ENCODE measurements at places on chromosomes 5 and 9.

- no peak for DNase-seq
These were observed 10.4 kb downstream of the FUBP3 start for GRCh38 chr9:130589754-130590153.

GRCh38 chr5:174645677-174646076, 78.7 kb upstream of the MSX2 start:
- DNase-seq = no peak

DNA sequence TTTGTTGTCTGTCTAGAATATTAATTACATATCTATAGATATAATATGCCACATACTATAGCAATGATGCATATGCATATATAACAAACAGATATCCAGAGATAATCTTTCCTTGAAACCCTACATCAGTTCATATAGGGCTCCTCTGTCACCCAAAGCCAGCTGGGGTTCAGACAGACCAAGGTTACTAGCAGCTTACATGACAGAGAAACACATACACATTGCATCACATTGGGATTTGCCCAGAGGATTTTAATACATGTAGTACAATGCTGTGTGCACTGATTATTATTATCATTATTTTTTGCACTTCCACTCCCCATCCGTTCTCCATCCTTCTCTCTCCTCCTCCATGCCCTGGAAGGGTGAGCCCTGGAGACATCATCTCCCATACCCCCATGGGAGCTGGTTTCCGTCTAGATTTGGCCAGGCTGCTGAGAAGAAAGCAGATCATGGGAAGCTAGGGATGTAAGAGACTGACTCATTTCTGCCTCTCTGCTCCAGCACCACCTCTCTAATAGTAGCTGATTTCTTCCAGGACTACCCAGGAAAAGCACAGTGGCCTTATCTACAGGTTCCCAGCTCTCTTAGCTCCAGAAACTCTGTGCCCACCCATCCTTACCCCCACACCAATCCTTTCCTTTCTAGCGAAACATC, 23.3 kb downstream of the FST start:
- no peak for DNase-seq

DNA sequence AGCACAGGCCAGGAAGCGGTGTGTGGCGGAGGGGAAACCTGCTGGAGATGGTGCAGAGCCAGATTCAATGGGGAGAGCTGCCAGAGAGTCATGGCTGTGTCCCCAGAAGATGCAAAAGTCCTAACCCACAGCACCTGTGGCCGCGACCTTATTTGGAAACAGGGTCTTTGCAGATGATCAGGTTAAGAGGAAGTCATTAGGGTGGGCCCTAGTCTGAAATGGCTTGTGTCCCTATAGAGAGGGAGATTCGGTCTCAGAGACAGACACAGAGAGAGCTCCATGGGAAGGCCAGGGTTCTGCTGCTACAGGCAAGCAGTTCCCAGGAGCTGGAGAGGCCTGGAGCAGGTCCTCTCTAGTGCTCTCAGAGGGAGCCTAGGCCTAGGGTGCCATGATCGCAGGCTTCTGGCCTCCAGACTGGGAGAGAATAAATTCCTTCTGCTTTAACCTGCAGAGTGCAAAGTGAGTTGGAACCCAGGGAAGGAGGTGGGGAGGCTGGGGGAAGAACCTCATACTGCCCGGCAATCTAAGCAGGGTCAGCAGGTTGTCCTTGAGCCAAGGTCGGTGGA, 1.9 kb upstream of the LPCAT1 start:
- no peak for DNase-seq

GRCh38 chr9:100739666-100740065, 161.8 kb downstream of the CAVIN4 start:
- no peak for DNase-seq

GRCh38 chr5:40346901-40347300, 332.8 kb upstream of the PTGER4 start:
- no peak for DNase-seq

DNA sequence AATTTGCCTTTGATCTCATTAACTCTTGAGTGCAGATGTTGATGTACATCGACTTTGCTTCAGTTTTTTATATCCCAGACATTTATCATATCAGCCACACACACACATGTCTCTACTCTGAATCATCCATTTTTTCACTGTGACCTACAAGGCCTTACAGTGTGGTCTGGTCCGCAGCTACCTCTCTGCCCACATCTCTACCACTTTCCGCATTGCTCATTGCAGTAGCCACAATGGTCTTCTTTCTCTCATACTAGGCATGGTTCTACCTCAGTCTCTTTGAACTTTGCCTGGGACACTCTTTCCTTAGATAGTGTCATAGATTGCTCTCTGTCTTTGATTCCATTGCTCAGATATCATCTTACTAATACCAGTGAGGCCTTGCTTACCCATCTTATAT, 87.9 kb upstream of the FSD1L start:
- DNase-seq = no peak

- no peak for DNase-seq
These were observed 65.2 kb downstream of the RAI14 start for GRCh38 chr5:34721327-34721726.

GRCh38 chr9:136399176-136400037, 563 bp downstream of the SNAPC4 start:
- no peak for DNase-seq

GRCh38 chr5:132027027-132027426, 15.6 kb upstream of the ACSL6 start:
- DNase-seq = no peak

GRCh38 chr9:118596374-118597015, 772.7 kb downstream of the BRINP1 start:
- no peak for DNase-seq

All from SK-N-DZ (cell line).